ENCODE measurements at places on chromosomes 12 and 14.
A peak's percentile ranks its signal among the peaks of the same experiment; 100 is the strongest.

- no peak for DNase-seq
Observed at GRCh38 chr12:132448463-132448820, 41.5 kb upstream of the FBRSL1 start.

GRCh38 chr14:23177181-23177580 lies 6.3 kb downstream of the SLC7A8 start:
- DNase-seq, result no peak

DNA sequence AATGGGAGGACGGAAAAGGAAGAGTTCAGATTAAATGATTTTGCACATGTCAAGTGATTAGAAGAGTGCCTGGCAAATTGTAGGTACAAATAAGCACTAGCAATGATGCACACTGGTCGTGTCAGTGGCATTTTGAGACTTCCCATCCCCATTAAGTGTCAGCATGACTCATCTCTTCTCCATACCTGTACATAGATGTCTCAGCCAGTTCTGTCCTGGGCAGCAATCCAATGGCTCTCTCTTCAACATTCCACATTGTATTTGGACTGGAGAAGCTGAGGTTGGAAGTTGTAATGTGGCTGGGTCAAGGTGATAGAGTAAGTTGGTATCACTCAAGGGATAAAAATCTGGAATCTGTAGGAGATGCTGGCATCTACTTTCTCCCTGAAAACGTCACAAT lies 742.7 kb downstream of the VRK1 start:
- DNase-seq, result no peak

GRCh38 chr12:44523828-44524227 lies 352.3 kb downstream of the NELL2 start:
- DNase-seq, result no peak

GRCh38 chr12:3333991-3334391 lies 157.0 kb upstream of the PRMT8 start:
- no peak for DNase-seq

DNA sequence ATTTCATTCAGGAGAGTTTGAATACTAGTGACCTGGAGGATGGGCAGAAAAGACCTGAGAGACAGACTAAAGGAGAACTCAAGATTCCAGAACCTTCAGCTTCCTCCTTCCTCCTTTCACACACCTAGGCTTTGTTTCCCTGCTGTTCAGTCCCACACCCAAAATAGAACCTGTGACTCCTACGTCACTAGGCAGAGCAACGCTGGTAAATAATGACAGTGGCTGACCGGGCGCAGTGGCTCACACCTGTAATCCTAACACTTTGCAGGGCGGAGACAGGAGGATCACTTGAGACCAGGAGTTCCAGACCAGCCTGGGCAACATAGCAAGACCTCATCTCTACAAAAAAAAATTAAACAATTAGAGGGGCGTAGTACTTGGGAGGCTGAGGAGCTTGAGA lies 166.4 kb upstream of the FKBP4 start:
- no peak for DNase-seq

- DNase-seq, result no peak
Observed at GRCh38 chr12:68813242-68813593, 5.2 kb downstream of the MDM2 start.

GRCh38 chr14:23076785-23077408 lies 18.0 kb downstream of the ACIN1 start:
- peak; percentile 63 for DNase-seq

- no peak for DNase-seq
Observed at GRCh38 chr12:119100933-119101332, 77.8 kb upstream of the HSPB8 start.

GRCh38 chr14:38554026-38554425 lies 298.1 kb upstream of the CLEC14A start:
- no peak for DNase-seq

- DNase-seq, result peak; percentile 16
Observed at GRCh38 chr14:49975276-49975675, 82.4 kb downstream of the ARF6 start.

DNA sequence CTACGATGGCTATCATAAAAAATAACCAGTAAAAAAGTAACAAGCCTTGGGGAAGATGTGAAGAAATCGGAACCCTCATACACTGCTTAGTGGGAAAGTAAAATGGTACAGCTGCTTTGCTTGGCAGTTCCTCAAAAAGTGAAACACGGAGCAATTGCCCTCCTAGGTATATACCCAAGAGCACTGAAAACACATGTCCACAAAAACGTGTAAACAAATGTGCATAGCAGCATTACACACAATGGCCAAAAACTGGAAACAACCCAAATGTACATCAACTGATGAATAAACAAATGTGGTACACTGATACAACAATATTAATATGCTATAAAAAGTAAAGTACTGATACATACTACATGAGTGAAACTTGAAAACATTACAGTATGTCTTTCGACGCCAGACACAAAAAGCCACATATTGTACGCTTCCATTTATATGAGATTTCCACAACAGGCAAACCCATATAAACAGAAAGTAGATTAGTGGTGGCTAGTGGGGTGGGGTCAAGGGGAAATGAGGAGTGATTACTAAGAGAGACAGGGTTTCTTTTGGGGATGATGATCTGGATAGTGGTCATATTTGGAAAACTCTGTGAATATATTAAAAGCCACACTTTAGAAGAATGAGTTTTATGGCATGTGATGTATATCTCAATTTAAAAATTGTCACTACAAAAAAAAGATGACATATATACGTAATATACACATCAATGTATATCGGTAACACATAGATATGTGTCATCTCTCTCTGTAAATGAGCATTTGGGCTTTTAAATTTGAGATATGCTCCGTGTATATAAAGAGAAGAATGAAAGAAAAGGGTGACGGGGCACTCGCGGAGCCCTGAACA lies 996 bp downstream of the SLC41A2 start:
- peak; percentile 71 for DNase-seq

- no peak for DNase-seq
Observed at GRCh38 chr12:131636266-131636665, 74.6 kb upstream of the SFSWAP start.

DNA sequence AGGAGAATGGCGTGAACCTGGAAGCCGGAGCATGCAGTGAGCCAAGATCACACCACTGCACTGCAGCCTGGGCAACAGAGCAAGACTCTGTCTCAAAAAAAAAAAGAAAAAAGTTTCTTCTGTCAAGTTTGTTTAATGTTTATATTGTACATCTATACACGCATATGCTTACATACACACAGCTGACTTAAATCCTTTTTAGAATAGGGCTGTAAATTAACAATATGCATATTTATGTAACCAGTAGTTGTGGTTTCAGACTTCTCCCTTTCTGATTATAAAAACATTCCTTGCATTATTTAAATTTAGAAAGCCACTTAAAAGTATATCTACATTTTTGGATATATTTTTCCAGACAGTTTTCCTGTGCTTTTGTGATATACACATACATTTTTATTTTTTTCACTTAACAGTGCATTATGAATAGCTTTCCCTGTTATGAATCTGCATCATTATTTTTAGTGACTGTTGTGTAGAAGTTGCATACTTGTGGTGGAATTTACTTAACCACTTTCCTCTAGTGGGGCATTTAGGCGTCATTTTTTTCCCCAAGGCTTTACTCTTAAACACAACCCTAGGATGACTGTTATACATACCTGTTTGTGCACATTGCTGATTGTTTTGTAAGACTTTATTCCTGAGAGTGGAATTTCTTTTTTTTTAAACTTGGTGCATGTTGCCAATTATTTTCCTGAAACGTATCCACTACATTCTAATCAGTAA lies 29.4 kb downstream of the POLR3B start:
- DNase-seq, result no peak

GRCh38 chr12:52020539-52021336 lies 14.0 kb downstream of the TAMALIN start:
- DNase-seq, result peak; percentile 64

DNA sequence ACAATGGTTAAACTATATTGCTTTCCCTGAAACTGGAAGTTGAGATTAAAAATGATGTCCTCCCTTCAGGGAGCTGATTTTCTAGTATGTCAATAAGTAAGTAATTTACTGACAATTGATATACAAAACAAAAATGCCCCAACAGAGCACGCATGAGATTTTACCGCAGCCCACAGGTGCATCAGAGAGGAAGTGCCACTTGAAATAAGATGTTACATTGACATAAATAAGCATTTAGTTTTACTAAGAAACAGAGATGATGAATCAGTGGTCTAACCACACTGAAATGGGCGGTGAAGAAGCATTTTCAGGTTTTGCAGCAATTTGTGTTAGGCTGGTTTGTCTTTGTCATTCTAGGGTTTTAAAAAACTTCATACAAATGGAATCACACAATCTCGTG lies 8.8 kb upstream of the CLECL1 start:
- DNase-seq, result peak; percentile 31

DNA sequence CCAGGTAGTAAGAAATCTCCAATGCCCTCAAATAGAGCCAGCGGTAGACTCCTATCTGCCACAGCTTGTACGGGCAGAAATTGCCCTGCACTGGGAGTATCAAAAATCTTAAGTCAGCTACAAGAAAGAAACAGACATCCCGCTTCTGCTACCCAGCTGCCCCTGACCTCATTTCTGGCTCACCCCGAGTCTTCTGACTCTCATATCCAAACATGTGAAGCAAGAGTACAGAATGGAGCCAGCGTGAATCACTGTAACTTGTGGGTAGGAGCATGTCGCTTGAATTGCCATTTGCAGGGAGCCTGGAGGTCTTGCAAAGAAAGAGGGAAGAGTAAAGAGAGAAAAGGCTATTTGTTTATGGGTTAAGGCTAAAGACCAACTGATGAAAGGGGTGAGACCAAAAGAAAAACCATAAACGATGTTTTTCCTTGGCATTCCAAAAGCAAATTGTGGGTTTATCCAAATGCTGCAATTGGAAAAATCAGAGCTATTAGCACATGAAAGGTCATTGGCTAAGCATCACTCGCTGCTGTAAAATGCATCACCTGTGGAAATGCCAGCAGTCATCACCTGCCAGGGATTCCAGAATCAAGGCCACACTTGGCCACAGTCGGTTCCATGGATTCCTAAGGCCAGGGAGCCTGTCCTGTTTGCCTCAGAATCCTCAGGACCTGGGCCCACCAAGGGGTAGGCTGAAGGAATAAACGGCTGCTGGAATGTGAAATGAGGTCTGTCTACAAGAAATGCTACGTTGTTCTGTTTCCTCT lies 86.6 kb downstream of the FOXN3 start:
- DNase-seq, result peak; percentile 27

DNA sequence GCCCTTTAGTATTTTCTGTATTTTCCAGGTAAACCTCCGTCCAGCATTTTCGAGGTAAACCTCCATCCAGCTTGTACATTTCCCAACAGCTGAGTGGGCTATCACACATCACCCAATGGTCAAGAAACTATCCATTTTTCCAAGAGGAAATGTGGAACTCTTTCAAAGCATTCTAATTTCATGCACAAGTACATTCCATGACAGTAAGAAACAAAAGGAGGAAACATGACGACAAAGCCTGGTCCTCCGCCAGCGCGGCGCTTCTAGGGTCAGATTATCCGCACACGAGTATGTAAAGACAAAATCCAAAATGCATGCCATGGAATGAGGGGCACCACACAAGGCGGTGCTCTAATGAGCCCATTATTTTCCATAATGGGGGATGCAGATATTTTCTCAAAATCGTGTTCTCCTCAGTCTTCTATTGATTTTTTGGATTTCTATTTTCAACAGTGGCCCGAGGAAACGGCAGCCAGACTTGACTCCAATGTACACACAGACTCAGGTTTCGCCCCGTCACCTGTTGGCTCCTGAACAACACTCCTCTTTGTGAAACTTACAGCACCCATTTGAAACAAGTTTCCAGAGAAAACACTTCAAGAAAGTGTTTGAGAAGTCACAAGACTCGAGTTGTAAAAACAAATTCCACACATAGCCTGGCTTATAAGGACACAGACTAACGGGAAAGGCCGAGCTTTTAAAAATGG lies 107.4 kb downstream of the PRICKLE1 start:
- no peak for DNase-seq

DNA sequence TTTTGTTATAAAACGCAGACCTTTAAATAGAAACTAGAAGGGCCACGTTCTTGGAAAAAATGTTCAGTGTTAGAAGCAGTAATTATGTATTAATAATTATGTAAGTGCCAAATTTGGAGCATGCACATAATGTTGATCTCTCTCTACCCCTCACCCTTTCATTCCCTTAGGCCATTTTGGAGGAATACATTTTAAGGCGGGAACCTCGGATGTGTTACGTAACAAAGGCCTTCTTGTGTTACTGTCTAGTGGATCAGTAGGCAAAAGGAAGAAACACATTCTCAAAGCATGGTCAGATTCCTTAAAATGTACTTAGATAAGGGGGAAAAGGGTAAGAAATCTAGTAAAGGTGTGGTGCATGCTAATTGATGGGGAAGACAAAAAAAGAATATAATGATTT lies 52.7 kb downstream of the RASSF3 start:
- DNase-seq, result no peak

- DNase-seq, result no peak
Observed at GRCh38 chr12:57016348-57016747, at the start of gene TAC3. Gene TAC3, minus strand, starts transcription at chr12:57016529. Its CDS starts 732 bp downstream, at chr12:57015797.

GRCh38 chr12:99985129-99985570 lies 414 bp upstream of the ANKS1B start:
- DNase-seq, result no peak

GRCh38 chr12:28872654-28873268 lies 276.3 kb upstream of the FAR2 start:
- peak; percentile 50 for DNase-seq

DNA sequence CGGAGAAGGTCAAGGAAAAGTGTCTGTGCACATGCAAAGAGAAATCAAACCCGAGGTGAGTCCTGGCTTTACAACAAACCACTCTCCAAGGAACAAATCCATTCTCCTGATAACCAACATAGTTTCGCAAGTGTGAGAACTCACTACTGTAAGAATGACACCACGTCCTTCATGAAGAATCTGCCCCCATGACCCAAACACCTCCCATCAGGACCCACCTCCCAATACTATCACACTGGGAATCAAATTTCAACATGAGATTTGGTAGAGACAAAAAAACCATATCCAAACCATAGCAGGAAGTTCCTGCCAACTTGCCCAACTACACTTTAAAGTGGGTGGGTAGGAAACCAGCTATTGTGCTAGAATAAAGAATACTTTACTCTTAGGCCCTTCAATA lies 2.4 kb upstream of the ERC1 start:
- DNase-seq, result peak; percentile 18

- no peak for DNase-seq
Observed at GRCh38 chr14:51527073-51527472, 124.6 kb upstream of the FRMD6 start.

- DNase-seq, result no peak
Observed at GRCh38 chr12:119673634-119674033, 5.7 kb downstream of the PRKAB1 start.

DNA sequence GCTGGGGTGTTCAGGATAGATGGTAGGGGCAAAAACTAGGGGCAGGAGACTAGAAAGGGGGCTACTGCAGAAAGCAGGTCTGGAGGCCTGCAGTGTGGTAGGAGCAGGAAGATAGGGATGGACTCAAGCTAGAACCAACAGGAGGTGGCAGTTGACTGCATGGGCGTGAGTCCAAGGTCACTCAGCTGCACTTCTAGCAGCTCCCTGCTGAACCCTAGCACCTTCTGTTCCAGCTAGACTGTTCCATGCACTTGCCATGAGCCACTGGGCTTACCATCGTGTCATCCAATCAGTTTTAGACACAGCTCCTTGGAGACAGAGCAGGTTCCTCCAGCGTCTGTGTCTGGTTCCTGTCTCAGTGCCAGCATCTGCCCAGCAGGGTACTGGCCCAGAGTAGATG lies 11.3 kb upstream of the KRT8 start:
- DNase-seq, result no peak

GRCh38 chr12:56041552-56042429 lies at the start of gene RPS26:
Gene RPS26, plus strand, starts transcription at chr12:56041918. Its CDS starts 249 bp downstream, at chr12:56042167.
- peak; percentile 97 for DNase-seq

- DNase-seq, result no peak
Observed at GRCh38 chr12:124191024-124191359, 103.9 kb upstream of the RFLNA start.

GRCh38 chr12:124921200-124922031 lies 7.0 kb upstream of the UBC start:
- DNase-seq, result peak; percentile 95

- no peak for DNase-seq
Observed at GRCh38 chr14:53879022-53879686, 77.5 kb downstream of the BMP4 start.
